Hindlimb muscle (tissue), 1 donor: ENCODE measurements at places on chromosomes 5 and 9. TPM values are rescaled to one million over a fixed set of nuclear protein-coding genes. Genes with fewer than 3 reads are reported as not detected.
A peak's percentile ranks its signal among the peaks of the same experiment; 100 is the strongest.

Gene C9orf72
- polyA plus RNA-seq, result 17.7 TPM

Gene BTNL8
- polyA plus RNA-seq, result not detected

Gene CDH9
- polyA plus RNA-seq, result not detected

Gene MYOZ3
- polyA plus RNA-seq, result 12.5 TPM

Gene UQCRQ
- polyA plus RNA-seq, result 172 TPM

Gene IL33
- polyA plus RNA-seq, result 29.6 TPM

Gene GMCL2
- not detected for polyA plus RNA-seq

Gene AIF1L
- 21.5 TPM for polyA plus RNA-seq

Gene PRSS3
- polyA plus RNA-seq, result not detected

Gene TAF1L
- 0.05 TPM for polyA plus RNA-seq

Gene WNT8A
- polyA plus RNA-seq, result not detected

Gene CDC20B
- polyA plus RNA-seq, result 0.12 TPM

- no peak for DNase-seq
These were observed 140.8 kb downstream of the SLC12A2 start for GRCh38 chr5:128224336-128224735.

DNA sequence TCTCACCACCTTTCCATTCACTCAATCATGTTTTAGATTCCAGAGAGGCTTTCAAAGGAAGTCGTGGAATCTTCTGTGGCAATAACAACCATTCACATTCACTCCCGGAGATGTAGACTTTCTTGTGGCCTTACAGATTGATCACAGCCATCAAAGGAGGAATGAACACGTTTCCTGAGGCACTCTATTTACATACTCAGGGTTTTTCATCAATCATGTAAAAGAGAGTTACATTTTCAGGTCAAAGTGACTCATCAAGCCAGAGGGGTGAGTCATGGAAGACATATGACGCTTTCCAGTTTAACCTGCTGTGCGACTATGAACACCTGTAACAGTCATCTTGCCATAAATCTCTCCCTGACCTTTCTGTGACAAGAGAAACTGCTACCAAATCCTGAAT lies 39.3 kb upstream of the RAD23B start:
- DNase-seq, result no peak

DNA sequence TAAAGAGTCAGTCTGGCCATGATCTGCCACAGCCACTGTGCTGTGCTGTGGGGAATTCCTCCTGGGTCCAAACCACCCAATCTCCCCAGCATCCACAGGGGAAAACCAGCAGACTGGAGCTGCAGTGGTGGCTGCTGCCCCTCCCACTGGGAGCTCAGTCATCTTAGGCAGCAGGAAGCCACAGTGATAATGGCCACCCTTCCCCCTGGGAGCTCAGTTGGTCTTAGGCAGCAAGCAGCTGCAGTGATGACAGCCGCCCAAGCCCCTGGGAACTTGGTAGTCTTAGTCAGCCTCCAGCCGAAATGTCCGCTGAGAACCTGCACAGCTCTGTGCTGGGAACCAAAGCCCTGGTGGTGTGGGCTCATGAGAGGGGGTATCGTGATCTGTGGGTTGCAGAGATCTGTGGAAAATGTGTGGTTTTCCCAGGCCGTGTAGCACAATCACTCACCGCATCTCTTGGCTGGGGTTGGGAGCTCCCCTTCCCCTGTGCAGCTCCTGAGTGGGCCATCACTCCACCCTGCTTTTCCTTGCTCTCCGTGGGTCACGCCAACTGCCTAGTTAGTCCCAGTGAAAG lies 38.4 kb upstream of the SMIM15 start:
- DNase-seq, result no peak

GRCh38 chr5:58491216-58491892 lies at the start of gene GAPT:
TSS of gene GAPT (plus strand) at chr5:58491435. CDS start at chr5:58494537, 3,102 bp downstream.
- DNase-seq, result no peak

- DNase-seq, result peak; percentile 43
These were observed 2.6 kb upstream of the SMC5 start for GRCh38 chr9:70256123-70256551.

- no peak for DNase-seq
These were observed 98.3 kb downstream of the BASP1 start for GRCh38 chr5:17315710-17316221.

GRCh38 chr9:117747386-117747970 lies 43.3 kb downstream of the TLR4 start:
- no peak for DNase-seq

DNA sequence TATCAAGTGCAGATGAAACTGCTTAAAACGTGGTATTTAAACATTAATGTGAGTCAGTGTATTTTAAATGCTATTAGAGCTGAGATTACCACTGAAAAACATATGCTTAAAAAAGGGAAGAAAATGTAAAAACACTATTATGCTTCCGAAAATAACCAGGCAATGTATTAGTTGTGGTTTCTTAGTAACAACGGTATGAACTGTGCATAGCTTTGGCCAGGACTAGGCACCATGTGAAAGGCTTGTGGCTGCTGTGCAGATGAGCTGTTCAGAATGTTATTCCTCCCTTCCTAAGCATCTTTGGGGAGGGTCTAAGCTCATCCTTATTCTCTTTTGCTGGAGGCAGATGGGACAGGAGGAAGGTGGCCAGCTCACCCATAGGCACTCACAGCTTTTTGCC lies 84.9 kb downstream of the NTRK2 start:
- peak; percentile 32 for DNase-seq

GRCh38 chr5:179878222-179879002 lies 19.8 kb upstream of the MRNIP start:
- DNase-seq, result no peak

- no peak for DNase-seq
These were observed 306.7 kb upstream of the CLINT1 start for GRCh38 chr5:158165647-158166046.

DNA sequence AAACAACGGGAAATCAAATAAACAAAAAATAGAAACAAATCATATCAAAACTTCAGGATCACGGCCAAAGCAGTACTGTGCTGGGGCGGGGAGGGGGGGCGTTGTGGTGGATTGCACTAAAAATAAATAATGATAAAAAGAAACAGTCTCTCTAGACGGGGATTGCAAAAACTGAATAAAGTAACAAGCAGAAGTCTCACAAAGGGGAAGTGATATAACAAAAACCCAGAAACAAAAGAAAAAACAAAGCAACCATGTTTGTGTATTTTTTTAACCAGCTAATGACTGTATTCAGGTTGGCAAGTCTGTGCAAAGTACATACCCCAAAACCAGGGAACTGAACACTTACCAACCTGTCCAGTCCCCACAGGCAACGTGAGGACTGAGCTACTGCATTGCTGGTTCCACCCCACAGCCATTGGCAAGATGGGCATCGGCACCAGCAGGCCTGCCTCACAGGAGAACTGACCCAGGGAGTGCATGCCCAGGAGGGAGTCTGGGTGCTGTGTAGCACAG lies 24.1 kb downstream of the BICD2 start:
- no peak for DNase-seq

- DNase-seq, result peak; percentile 59
These were observed 34.5 kb upstream of the GABRP start for GRCh38 chr5:170748951-170749471.

DNA sequence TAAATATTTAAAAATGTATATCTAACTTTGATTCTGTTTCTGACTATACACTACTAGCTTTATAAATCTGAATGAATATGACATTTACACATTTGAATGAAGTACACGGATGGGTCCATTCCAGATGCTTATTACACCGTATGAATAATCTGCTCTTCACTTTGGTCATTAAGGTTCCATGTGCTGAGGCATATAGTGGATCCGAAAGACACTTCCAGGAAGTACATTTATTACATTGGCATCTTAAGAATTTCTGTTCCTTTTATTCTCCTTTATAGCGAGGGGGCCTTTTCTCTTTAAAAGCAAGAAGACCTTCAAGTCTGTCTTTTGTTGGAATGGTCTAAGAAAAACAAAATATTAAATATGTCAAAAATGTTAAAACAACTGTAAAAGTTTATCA lies 147.6 kb downstream of the AUH start:
- no peak for DNase-seq

GRCh38 chr5:78594610-78595457 lies 53.7 kb downstream of the LHFPL2 start:
- peak; percentile 89 for DNase-seq

DNA sequence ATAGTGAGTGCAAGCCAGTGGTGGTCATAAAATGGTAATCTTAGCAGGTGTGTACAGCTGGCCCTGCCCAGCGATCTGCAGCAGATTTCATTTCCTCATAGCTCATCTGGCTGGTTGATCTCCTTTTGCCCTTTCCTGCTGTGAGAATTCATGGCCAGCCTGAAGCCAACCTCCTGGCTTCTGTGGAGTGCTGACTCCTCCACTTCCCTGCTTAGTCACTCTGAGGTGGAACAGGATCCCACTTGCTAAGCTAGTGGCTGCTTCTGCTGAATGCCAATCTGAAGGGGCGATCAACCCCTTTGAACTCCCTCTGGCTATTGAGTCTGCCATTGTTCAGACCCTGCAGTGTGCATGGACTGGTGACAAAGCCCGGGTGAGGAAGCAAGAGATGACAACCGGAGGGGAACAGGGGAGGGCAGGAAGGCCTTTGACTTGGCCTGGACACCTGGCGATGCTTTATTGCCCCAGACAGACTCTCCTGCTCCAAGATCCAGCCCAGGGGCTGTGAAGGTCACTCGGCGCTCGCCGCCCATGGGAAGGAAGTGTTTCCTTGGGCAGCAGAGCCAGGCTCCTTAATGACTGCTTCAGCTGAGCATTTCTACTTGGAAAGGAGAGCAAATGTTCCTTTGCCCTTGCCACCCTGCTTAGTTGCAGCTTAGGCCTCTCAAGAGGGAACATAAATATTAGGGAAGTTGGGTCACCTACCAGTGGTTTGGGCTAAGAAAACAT lies 341.1 kb downstream of the ZSWIM6 start:
- DNase-seq, result no peak

DNA sequence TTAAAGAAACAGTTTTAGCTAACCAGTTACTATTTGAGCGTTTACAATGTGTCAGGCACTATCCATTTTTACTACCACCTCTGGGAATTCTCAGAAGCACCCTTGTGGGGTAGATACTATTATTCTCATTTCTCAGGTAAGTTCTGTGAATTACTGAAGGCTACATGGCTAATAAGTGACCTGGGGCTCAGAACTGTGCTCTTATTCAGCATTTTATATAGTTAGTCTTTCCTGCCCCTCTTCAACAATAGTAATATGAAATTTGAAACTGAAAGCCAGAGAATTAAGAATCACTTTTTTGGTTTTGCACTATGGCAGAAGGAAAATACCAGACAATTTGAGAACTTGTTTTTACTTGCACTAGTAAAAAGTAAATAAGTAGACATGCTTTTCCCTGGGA lies 11.8 kb downstream of the ELL2 start:
- no peak for DNase-seq

DNA sequence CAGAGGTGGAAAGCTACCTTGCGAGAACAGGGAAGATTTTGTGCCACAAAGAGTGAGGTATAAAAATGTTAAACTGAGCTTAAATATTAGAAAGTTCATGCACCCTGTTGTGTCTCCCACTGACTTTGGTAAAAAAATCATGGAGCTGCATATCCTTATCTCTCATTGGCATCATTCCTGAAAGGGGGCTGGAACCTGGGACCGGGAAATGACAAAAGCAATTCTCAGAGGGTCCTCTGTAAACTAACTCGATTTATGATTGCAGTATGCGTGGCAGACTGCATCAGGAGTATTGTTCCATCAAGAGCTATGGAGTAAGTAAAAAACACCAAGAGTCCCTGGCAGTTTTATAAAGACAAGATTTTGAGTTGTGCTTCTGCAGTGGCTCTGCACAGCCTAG lies 148.8 kb downstream of the DCP2 start:
- DNase-seq, result no peak

- peak; percentile 87 for DNase-seq
These were observed at the start of gene NRARP for GRCh38 chr9:137302118-137302448. TSS of gene NRARP (minus strand) at chr9:137302271. CDS start at chr9:137301928, 343 bp downstream.

- DNase-seq, result no peak
These were observed 113.2 kb downstream of the DCP2 start for GRCh38 chr5:113089653-113090335.

DNA sequence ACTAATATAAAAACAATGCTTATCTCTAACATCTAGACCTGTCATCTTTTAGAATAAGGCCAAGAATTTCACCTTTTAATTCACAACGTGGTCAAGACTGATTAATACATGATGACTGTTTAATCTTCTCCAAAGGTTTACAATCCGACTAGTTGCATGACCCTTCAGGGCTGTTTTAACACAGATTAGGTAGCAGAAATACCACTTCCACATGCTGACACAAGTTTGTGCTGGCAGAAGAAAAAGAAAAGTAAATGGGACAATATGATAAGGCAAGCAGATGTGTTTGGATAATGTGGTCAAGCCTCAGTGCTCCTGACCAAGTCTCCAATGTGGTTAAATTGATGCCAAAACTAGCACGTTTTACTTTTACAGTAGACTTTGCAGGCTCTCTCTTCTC lies 31.1 kb downstream of the SEMA6A start:
- DNase-seq, result no peak

DNA sequence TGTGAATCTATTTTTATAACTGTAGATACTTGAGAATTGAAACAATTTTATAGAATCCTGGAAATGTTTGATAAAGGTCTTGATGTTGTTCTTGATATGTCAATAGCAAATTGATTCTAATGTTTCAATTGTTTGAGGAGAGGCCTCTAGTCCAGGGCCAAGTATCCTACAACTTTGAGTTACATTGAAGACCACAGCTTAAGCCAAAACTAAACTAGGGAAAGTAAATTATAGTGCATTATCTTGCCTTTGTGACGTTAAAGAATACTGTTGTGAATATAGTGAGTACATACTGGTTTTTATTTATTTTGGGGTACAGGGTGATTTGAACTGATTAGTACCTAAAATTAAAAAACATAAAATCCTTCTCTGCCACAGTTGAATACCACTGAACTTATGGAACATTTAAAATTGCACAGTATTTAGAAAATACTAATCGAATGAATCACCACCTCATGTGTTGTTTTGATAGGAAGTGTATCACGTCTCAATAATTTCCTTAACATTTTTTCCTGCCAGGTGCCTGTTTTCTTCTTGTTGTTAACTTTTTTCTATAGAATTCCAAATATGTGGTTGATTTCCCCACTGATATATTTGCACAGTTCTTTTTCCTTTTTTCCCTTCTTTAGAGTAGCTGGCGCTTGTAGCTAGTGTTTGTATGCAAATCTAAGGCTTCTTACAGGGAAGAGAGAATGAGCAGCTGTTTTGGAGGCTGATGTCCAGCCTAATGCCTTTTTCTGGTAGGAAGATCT lies 12.5 kb downstream of the ARHGEF28 start:
- no peak for DNase-seq

- DNase-seq, result no peak
These were observed 474.5 kb downstream of the LRRC70 start for GRCh38 chr5:63053019-63053638.

GRCh38 chr9:121213136-121213806 lies 11.6 kb upstream of the RAB14 start:
- DNase-seq, result peak; percentile 90
